ENCODE measurements at places on chromosomes 3 and 15.

- DNase-seq = no peak
Observed at GRCh38 chr3:190097025-190097424, 23.7 kb downstream of the P3H2 start.

DNA sequence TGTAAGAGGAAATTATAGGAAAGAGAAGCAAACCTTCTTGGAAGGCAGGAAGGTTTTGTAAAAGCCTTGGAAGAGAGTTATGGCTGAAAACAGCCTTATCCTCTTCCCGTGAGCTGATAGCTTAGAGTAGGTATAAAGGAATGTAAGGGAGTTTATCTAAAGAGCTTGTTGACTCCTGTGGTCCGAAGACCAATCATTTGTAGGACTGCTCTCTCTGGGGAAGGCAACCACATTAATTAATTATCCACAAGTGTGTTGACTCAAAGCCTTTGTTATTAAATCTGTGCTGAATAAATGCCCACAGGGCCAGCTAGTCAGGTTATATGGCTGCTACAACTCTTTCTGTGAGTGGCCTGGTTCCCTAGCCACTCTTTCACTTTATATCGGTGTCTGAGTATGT lies 452.1 kb upstream of the RASGRP1 start:
- DNase-seq = no peak

DNA sequence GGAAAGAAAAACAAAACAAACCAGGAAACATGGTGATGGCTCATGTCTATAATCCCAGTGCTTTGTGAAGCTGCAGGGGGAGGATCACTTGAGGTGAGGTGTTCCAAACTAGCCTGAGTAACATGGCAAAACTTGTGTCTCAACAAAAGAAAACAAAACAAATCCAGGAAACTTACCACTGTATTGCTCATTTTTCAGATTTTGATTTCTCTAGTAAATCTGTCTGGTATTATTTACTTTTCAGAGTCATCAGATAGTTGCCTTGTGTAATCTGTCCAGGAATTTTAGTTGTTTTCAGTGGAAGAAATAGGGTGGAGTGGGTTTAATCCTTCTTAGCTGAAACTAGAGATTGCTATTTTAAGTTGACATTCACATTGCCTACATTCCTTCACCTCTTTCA lies 91.8 kb upstream of the ALCAM start:
- no peak for DNase-seq

DNA sequence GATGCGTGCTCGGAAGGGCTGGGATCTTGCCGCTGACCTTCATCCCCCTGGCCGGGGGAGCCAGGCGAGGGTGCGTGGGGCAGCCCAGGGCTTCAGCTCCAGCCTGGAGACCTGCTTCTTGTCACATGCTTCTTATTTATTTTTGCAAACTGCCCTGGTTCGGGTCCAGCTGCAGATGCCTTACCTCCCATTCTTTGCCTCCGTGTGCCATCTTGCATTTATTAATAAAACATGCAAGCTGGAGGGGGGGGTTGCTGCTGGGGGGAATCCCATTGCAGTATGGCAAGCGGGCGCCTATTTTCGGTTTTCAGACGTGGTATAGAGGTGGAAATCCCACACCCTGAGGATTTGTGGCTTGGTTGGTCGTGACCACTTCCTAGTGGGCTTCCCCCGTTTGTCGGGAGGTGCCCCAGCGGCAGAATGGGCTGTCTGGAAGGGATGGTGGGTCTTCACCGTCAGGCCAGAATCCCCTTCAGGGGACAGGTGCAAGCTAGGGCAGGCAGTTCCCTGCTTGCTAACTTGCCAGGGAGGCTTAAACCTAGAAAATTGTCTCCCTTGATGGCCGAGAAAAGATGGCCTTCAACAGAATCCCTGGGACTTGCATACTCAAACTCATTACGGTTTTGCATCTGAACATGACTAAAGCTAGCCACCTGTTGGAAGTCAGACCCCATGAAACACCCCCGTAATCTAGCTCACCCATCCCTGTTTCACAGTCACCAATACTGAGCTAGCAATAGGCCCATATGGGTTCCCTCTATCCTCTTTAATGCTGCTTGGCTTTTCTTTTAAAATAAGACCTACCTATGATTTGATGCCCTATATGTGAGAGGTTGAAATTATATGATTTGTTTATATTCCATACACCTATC lies 569 bp downstream of the TMEM266 start:
- no peak for DNase-seq

DNA sequence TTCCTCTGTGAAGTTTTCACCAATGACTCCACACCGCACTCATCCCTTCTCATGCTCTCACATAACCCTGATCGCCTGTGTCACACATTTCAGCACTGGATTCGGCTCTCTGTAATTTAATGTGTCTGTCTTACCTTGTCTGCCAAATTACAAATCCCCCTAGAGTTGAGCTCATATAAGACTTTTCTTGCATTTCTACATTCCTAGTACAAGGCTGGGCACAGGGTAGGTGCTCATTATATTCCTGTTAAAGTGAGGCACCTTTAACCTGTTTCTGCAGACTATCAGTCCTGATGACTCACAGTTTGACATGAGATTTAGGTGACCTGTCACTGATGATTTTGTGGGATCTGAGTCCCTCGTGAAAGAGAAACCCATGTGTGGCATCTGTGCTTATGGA lies 22.6 kb downstream of the TGM5 start:
- DNase-seq = no peak

DNA sequence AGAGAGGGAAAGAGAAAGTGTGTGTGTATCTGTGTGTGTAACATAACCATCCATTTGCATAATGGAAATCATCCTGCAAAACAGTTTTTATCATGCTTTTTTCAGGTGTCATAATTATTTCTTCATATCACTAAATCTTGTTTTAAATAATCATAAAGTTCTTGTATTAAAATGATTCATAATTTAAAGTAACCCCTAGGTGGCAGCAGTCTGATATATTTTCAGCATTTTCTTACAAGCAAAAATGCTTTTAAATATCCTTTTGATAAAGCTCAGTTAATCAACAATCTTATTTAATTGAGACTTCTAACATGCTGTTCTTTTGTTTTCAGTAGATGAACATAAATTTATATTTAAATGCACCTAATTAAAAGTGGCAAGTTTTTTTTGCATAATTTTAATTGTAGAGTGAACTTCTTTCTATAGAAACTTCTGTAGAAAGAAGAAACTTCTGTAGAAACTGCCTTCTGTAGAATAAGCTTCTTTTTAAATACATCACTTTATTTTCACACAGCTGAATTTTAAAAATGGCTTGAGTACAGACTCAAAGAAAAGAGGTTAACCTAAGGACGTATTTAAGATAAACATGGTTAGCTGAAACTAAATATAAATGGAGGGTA lies 72.5 kb downstream of the OPA1 start:
- no peak for DNase-seq

DNA sequence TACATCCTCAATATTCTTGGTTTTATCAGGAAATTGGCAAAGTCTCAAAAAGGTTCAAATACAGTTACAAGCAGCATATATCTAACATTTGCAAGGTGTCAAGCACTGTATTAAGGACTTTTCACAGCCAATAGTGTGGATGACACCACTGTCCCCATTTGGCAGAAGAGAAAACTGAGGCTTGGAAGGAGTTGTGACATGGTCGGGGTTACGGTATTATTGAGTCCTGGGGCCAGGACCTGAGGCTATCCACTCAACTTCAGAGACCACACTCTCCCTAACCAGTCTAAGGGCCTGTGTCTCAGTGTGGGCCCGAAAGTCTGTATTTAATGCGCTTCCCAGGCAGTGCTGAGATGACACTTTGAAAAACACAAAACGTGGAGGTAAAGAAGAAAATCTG lies 99.1 kb downstream of the FOXP1 start:
- no peak for DNase-seq

- DNase-seq = no peak
Observed at GRCh38 chr3:64533617-64534317, 154.0 kb downstream of the ADAMTS9 start.

DNA sequence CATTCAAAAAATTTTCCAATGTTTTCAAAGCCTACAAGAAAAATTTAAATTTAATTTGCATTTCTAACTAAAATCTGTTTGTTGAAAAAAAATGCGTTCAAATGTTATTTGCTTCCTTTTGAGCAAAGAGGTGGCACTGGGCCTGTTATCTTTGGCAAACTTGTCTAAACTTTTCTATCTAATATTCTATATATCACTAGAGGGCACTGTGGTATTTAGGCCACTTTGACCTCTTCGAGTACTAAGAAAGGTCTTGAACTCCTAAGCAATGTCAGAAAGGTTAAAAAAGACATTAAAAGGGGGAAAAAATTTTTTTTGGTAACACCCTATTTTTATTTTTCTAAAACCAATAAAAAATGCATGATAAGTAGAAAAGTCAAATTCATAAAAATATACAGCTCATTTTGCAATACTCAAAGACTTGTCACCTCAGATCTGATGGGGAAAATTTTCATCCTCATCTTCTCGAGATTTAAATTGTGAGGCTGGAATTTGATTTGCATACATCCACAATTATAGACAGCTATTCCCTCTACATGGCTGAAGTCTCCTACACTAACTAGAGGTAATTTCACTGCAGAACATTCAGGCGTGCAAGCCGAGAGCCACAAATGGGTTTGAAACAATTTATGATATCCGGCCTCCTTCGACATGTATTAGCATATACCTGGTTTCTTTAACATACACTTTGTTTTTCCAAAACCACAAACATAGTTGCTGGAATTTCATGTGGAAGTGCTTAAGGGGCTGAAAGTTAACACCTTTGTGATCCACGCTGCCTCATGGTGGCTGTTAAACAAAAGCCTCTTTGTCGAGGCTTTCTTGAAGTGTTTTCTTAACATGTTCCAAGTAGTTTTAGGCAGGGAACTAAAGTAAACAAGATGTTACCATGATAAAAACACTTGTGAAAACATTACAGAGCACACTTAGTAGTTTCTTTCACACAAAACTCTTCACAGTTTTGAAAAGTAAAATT lies 576.4 kb downstream of the FOXP1 start:
- no peak for DNase-seq

DNA sequence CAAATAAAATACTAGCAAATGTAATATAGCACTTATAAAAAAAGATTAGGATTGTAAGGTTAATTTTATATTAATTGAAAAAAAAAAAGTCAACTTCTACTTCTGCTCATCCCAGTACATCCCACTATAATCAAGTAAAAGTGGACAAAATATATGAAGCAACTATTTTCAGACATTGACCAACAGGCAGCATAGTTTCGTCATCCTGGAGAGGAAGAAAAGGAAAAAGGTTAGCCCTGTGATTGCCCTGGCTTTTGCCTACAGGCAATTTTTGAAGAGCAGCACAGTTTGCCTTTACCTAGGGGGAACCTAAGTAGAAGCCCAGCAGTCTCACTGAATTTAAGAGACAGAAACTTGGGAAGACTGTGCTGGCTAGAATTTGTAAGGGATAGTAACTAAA lies 52.2 kb upstream of the ACTC1 start:
- DNase-seq = no peak

GRCh38 chr3:14324224-14324944 lies 78.0 kb upstream of the SLC6A6 start:
- DNase-seq = no peak

DNA sequence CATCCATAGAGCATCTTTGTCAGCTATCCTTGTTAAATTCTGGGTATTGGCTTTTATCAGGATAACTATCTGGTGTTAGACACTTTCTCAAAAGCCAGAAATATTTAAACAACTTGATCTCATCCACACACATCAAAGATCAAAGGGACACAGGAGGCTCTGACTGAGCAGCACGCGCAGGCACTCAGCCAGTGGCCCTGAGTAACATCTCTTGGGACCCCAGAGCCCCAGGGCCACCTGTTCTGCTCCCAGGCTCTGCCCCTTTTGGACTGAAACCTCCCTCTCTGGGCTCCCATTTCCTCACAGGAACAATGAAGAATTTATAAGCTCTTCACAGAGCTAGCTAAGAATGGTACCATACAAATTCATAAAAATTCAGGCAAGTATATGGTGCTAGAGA lies 16.1 kb downstream of the ATP10A start:
- DNase-seq = no peak

DNA sequence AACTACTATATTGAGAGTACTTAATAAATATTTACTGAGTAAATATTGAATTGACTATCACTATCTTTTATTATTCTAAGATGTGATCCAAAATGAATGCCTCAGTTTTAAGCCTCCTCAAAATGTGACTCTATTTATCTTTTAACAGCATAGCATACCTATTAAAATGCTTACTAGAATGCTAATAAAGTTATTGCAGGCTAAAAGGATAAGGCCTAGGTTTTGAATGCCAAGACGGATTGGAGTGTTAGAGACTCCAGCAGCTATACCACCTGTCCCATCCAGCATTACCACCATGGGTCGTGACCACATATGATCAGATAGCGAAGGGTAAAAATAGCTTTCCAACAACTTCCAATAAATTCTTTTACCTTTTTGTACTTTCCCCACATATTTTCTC lies 64.7 kb upstream of the MYRIP start:
- DNase-seq = no peak

DNA sequence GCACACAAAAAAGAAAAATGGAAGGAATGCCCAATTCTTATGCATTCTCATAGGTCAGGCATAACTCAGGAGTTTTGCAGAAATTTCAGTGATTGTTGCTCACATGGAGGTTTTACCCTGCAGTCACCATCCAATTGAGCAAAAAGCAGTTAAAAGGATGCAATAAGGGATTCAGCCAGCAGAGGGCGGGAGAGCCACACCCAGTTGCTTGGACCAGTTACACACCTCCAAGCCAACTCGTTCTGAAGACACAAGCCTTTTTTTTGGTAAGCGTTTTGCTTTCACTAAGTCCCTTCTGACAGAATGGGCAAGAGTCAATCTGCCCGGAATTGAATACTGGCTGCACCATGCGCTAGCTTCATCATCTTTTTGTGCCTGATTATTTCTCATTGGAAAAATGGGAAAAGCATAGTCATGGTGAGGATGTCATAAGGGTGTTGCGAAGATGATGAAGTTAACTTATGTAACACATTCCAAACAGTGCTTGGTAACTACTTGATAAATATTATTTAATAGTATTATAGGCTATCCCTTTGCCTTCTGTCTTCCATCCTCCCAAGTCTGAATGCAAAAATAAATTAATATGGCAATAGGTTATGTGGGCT lies 154.4 kb upstream of the SGO1 start:
- DNase-seq = peak; percentile 34

DNA sequence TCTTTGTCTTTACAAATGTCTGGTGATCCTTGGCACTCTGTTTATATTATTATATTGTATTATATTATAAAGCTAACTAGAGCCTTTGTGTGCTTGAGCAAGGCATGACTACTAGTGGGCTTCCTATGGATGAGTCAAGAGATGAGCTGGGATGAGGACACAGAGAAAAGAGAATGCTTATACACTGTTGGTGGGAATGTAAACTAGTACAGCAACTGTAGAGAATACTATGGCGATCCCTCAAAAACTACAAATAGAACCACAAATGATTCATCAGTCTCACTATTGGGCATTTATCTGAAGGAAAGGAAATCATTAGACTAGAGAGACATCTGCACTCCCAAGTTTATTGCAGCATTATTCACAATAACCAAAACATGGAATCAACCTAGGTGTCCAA lies 40.8 kb upstream of the MED12L start:
- no peak for DNase-seq

DNA sequence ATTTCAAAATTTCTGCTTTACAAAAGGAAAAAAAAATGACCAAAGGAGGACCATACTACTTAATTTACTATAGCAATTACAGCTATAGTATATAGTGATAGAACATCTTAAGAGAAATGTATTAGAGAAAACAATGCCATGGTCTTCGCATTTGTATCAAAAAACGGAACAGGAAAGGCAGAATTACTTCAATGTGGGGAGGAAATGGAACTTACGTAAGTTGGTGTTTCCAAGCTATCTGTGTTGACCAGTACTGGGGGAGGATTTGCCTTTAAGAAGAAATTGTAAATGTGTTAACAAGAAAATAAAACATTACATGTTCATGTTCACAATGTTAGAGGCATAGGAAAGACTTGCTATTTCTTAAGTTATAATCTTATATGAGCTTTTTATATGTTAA lies 119.9 kb upstream of the MELTF start:
- DNase-seq = no peak

- no peak for DNase-seq
Observed at GRCh38 chr3:100880845-100881244, 112.4 kb downstream of the ABI3BP start.

Data from CD4-positive, alpha-beta T cell (primary cell).